ENCODE measurements at places on chromosomes 6 and 20.

DNA sequence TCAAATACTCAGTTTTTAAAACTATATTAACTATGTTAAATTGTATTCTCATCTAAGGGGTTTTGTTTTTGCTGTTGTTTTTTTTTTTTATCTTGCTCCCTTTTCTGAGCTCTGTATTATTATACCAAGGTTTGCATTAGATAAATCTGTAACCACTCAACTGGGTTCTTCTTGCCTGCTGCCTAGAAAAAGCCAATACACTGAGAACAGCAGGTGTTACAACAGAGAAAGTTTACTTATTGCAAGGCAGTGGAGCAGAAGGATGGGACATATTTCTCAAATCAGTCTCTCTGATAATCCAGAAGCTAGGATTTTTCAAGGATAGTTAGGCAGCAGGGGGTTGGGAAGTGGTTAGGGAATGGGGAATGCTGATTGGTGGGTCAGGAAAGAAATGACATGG is 378.8 kb upstream of the PLCB4 start:
- DNase-seq = no peak

GRCh38 chr6:3753228-3753835 is 1.8 kb upstream of the PXDC1 start:
- DNase-seq = no peak

GRCh38 chr20:57470666-57471495 is 54.1 kb downstream of the CTCFL start:
- DNase-seq = no peak

DNA sequence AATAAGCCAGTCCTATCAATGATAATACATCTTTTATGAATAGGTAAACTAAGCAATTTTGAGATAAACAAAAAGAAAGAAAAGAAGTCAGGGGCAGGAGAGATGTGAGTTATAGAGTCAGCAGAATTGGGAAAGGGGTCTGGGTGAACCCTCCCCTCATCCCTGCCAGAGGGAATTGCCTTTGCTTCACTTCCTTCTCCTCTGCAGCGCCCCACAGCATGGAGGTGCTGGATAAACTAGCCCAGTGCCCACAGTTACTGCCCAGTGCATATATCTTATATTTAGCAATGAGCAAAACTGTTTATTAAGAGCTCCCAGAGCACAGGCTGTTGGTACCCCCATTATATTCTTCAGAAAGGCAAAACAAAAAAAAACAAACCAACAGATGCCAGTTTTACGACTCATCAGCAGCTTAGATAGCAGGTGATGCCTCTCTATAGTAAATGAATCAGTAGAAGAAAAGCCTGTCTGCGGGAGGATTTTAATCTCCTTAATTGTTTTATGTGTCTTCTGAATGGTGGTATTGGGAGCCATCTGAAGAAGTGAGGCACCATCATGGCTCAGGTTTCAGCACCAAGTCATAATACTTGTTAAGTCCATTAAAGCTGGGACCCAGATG is 419.2 kb downstream of the EPM2A start:
- DNase-seq = no peak

- DNase-seq = no peak
Measured at GRCh38 chr6:35310265-35310831, 12.7 kb downstream of the DEF6 start.

GRCh38 chr6:45969026-45969425 is 46.6 kb downstream of the CLIC5 start:
- no peak for DNase-seq

DNA sequence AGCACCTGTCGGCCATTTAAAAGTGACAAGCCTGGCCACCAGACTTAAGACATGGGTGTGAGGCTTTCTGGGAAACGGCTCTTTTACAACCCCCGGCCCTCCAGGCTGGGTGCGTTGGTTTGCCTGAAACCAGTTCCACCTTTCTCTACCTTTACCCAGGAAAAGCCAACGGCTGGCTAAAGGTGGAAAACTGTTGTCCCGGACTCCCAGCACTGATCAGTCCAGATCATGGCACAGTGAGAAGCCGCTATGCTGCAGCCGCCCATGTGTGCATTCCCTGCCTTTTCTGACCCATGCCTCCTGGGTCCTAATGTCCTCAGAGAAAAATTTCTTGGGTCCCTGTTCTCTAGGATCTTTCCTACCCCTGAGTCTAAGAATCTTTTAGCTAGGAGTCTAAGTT is 655.7 kb upstream of the HS3ST5 start:
- no peak for DNase-seq

DNA sequence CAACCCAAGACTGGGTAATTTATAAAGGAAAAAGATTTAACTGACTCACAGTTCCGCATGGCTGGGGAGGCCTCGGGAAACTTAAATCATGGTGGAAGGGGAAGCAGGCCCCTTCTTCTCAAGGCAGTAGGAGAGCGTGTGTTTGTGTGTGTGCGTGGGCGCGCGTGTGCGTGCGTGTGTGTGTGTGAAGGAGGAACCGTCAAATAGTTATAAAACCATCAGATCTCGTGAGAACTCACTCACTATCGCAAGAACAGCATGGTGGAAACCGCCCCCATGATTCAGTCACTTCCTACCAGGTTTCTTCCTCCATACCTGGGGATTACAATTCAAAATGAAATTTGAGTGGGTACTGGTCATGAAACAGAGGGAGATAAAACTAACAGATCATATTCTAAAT is 220.1 kb upstream of the EYS start:
- DNase-seq = no peak

- no peak for DNase-seq
Measured at GRCh38 chr6:89692256-89692655, 53.7 kb upstream of the LYRM2 start.

DNA sequence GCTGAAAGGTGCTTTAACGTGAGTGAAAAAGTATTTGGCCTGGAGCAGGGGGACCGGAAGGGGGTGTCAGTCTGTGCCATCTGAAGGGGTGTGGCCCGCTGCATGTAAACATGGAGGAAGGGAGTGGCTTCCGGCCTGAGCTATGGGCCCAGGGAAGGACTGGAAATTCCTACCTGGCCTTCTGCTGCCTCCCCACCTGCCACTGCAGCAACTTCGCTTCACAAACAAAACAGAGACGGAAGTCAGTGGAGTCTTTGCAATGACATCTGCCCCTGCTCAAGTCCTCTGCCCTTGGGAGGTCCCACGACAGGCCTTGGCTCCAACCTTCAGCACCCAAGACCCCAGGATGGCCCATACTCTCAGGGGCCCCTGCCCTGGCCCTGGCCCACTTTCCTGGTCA is 28.1 kb upstream of the FOXP4 start:
- DNase-seq = no peak

DNA sequence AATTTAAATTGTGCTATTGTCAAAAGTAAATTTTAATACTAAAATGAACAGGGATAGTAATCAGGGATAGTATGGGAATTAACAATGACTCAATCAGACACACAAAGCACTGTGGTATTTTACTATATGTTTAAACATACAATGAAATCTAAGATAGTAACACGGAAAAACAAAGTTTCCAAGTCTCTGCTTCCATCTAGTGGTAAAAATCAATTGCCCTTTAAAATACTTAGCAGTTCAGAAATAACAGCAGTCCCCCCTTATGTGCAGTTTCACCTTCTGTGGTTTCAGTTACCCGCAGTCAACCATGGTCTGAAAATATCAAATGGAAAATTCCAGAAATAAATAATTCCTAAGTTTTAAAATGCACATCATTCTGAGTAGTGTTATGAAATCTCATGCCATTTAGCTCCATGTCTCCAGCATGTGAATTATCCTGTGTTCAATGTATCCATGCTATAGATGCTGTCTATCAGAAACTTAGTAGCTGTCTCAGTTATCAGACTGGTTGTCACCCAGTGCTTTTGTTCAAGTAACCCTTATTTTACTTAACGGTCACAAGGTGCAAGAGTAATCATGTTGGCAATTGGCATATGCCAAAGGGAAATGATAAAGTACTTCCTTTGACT is 58.5 kb downstream of the AHI1 start:
- no peak for DNase-seq

DNA sequence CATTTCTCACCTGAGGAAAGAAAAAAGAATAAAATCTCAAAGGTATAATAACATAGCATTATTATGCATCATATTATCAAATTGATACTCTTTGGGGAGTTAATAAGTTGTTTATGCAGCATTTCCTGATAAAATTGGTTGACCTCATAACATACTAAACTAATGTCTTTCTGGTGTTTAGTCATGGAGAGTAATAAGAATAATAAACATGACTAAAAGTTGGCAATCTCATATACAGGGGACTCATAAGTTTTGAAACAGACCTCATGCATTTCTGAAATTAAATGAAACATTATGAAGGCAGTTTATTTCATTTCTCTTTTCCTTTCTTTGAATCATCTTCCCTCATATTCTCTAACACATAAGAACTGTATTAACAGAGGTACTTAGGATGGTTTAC is 60.5 kb upstream of the PRDM1 start:
- no peak for DNase-seq

All from activated naive CD4-positive, alpha-beta T cell treated with anti-CD3 and anti-CD28 coated beads, Interleukin-2, amount 50 U/mL, for 16 hours (primary cell).